Breast epithelium (tissue), 4 donors: ENCODE measurements at places on chromosomes 16 and 17.

DNA sequence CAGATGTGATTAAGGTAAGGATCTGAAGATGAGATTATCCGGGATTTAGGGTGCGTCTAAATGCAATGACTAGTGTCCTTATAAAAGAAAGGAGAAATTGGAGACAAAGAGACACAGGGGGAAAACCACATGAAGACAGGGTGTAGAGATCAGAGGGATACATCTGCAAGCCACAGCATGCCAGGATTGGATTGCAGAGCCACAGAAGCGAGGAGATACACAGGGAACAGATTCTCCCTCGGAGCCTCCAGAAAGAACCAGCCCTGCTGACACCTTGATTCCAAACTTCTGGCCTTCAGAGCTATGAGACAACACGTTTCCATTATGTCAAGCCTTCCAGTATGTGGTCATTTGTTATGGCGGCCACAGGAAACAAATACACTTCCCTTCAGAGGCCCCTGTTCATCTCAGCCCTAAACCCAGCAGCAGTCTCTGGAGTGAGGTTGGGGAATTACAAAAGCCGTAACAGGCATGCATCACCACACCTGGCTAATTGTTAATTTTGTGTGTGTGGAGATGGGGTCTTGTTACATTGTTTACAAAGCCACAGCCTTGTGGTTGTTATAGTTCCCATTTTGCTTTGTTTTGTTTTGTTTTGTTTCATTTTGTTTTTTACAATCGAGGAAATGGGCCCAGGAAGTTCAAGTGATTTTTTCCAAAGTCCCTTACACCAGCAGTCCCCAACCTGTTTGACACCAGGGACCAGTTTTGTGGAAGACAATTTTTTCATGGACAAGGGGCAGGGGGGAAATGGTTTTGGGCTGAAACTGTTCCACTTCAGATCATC is 51.6 kb upstream of the LYRM9 start:
- DNase-seq = no peak

GRCh38 chr17:47225911-47226688 is 17.0 kb downstream of the MYL4 start:
- DNase-seq = no peak

- DNase-seq = peak; percentile 59
These were observed 537 bp downstream of the CNOT1 start for GRCh38 chr16:58628845-58629732.

DNA sequence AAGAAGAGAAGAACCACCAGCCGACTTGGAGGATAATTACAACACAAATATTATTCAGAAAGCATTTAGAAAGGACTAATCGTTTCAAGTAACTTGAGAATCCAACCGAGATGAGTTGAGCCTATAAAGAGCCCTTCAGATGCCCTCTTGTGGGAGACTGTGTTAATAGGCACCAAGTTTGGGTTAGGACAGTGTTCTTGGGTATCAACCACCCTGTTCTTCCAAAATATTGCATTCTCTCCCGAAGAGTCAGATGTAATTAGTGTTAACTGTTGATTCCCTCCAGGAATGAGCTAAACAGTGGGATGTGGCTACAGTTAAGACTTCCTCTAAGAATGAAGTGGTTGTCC is 87.8 kb upstream of the NOL11 start:
- no peak for DNase-seq

DNA sequence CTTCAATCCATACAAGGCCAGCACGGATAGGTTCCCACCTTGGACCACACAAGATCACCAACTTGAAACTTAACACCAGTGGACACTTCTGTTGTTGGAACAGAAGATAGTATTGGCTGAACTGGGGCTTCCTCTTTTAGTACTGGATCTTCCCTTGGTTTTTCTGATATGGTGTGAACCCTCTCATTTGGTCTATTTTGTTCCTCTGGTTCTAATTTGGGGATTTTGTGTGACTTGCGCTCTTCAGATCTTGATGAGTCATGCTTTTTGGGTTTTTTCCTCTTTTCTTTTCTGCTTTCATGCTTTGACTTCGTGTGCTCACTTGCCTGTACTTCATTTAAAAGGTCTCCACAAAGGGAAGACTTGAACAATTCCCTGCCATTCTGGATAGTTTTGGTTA is 39.0 kb downstream of the SOST start:
- DNase-seq = no peak

- DNase-seq = no peak
These were observed 4.2 kb downstream of the BCAR1 start for GRCh38 chr16:75247249-75247648.

- no peak for DNase-seq
These were observed 662 bp downstream of the COTL1 start for GRCh38 chr16:84617041-84617790.

- no peak for DNase-seq
These were observed 35.7 kb downstream of the ZCCHC14 start for GRCh38 chr16:87457061-87457611.

- no peak for DNase-seq
These were observed 132.0 kb downstream of the NLK start for GRCh38 chr17:28174352-28175046.

GRCh38 chr17:17682293-17682736 is 1.1 kb downstream of the RAI1 start:
- no peak for DNase-seq

DNA sequence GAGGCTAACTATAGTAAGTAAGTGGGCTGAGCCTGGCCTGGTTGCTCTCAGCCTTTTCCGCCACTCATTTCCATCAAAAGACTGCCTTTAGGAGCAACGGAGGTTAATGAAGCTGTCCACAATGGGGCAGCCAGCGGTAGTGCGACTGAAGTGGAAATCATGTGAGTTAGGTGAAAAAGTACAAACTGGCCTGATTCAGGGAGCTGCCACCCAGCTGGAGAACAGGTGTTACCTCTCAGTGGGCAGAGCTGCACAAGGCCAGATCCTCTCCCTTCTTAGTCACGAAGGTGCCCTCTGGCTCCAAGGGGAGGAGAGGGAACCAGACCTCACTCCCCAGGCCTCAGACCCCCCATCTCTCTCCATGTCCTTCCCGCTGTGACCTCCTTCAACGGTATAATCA is 34.4 kb upstream of the CDRT4 start:
- no peak for DNase-seq

DNA sequence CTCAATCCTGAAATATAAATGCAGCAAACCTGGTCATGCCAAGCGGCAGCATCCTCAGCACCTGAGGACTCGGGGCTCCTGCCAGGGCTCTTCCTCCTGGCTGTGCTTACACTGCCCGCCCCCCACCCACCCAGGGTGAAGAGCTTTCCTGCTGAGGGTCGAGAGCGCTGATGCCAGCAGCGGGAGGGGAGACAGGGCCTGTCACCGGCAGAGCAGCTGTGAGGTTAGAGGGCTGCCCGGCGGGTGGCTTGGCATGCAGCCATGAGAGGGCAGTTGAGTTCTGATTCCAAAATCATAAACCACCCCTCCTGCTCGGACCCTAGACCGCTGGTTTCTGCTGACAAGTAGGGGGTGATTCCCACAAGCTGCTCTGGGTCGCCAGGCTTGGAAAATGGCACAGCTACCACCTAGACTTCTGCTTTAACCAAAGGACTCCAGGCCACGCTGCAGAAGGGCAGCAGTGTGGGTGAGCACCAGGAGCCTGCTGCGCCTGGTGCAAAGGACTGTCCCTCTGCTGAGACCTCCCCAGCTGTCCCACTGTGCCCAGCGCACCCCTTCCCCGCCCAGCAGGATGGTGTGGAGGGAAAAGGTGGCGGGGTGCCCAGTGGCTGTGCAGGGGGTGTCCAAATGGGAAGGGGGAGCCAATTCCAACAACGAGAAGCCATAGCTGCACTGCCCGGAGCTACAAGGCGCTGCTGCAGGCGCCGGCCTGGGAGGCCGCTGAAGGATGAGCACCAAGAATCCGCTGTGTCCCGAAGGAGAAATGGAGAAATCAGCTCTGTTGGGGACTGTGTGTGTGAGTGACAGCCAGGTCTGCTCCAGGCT is 26.6 kb downstream of the MXRA7 start:
- DNase-seq = no peak

DNA sequence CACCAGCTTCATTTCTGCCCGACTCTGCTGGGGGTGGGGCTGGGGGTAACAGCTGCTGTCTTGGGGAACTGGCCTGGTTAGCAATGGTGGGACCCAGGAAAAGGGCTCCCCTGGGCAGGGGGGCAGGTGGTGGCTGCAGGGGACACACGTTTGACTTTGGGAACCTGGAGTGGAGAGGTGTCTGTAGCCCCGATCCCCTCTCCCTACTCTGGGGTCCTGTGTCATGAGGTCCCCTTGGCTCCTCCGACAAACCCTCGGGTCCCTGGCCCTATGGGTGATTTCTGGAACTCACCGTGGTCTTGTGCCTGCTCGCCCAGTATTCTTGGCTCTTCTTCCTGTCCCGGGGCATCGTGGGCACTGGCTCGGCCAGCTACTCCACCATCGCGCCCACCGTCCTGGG is 12.0 kb downstream of the SPNS3 start:
- no peak for DNase-seq
